SIG-M5 (cell line): ENCODE measurements at places on chromosomes 1 and 21.

DNA sequence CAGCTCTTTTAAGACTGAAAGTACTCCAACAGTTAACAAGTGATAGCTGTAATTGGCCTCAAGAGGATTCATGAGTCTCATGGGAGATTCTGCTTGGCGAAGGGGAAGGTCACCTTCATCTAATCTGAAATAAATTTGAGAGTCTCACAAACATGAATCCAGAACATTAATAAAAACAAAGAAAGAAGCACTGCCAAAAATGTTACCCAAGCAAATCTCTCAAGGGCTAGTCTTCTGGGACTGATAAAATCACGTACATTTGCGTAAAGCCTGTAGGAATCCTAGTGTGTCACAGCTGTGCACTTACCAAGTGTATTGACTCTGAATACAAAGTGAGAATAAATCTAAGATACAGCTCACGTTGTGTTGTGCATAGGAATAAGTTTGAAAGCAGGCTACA lies 21.2 kb upstream of the NUF2 start:
- no peak for DNase-seq

GRCh38 chr1:58576325-58576726 lies 726 bp downstream of the TACSTD2 start:
- no peak for DNase-seq

- DNase-seq: no peak
Measured at GRCh38 chr1:214862421-214862820, 220.1 kb upstream of the KCNK2 start.

DNA sequence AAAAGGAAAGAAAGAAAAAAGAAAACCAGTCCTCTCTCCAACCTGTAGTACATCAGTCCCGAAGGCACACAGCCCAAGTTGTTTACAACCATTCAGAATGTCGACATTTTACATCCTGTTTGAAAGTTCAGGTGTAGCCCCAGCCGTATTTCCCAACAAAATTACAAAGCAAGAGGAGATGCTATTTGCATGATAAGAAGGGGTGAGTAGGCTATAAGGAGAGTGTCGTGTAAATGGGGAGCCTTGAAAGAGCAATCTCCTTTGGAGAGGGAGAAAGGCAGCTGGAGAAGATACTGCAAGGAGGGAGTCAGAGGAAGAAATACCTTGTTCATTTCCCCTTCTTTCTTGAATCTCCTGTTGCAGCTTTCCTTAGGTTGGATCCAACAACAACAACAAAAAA lies 35.5 kb upstream of the DENND1B start:
- no peak for DNase-seq

DNA sequence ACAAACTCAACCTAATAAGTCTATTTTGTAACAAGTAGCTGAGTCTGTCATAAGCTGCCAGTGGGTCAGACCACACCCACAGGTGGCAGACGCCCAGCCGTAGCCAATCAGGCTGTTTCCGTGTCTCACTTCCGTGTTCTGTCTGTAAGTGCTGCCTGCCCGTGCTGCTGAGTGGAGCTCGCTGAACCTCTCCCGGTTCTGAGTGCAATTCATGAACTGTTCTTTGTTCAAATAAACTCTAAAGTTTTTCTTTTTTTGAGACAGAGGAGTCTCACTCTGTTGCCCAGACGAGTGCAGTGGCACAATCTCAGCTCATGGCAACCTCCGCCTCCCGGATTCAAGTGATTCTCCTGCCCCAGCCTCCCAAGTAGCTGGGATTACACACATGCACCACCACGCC lies 25.1 kb downstream of the POFUT2 start:
- DNase-seq: no peak

GRCh38 chr1:64745181-64745985 lies 508 bp downstream of the RAVER2 start:
- DNase-seq: no peak

GRCh38 chr1:226002667-226003501 lies 3.7 kb upstream of the SDE2 start:
- DNase-seq: no peak

DNA sequence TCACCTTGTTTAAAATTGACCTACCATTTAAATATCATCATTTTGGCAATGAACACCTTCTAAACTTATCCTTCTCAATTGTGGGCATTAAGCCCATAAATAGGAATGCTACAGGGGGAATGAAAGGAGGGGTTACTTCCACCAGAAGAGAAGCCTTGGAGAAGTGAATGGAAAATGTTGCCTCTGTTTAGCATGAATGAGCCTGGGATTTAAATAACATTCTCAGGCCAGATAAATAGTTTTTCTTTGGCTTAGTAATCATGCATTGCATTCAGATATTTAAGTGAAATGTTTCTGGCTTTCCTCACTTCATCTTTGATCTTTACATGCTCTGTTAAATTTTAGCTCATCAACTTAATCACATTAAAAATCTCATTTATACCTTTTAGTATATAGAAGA lies 284.3 kb upstream of the FMN2 start:
- DNase-seq: no peak

DNA sequence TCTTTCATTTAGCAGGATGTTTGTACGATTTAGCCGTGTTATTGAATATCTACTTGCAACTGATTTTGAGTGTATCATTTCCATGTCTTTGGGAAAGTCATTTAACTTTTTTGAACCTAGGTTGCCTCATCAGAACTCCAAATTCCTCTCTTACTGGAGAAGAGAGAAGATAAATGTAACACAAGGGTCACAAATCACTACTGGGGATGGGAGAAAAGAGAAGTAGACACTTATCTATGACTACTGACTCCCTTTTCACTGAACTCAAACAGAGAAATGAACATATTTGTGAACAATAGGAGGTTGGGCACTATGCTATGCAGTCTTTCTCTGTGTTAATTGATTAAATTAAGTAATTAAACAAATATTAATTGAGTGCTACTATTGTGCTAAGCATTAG lies 42.2 kb downstream of the TENT5C start:
- DNase-seq: no peak

- no peak for DNase-seq
Measured at GRCh38 chr1:36099681-36100341, 11.1 kb downstream of the ADPRS start.

- DNase-seq: no peak
Measured at GRCh38 chr1:100585786-100586185, 47.8 kb downstream of the GPR88 start.

GRCh38 chr1:52670604-52671003 lies 27.5 kb downstream of the COA7 start:
- DNase-seq: no peak

- no peak for DNase-seq
Measured at GRCh38 chr1:243525085-243525487, 269.2 kb downstream of the SDCCAG8 start.

DNA sequence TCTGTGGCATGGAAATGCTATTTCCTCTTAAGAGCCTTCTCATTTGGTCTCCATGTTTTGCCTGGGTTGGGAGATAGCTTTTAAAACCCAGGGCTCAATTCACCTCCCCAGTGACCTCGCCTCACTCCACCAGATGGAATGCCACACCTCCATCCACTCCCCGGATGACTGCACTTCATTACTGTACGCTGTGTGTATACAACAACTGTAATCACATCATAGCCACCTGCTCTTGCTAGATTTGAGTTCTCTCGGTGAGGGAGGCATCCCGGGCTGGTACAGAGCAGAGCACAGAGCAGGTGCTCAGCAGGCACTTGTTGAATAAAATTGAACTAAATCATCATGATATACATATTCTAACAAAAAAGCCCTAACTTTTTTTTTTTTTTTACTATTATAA lies 26.0 kb downstream of the SDE2 start:
- DNase-seq: no peak

GRCh38 chr1:151312411-151312810 lies 14.8 kb downstream of the PI4KB start:
- DNase-seq: no peak

DNA sequence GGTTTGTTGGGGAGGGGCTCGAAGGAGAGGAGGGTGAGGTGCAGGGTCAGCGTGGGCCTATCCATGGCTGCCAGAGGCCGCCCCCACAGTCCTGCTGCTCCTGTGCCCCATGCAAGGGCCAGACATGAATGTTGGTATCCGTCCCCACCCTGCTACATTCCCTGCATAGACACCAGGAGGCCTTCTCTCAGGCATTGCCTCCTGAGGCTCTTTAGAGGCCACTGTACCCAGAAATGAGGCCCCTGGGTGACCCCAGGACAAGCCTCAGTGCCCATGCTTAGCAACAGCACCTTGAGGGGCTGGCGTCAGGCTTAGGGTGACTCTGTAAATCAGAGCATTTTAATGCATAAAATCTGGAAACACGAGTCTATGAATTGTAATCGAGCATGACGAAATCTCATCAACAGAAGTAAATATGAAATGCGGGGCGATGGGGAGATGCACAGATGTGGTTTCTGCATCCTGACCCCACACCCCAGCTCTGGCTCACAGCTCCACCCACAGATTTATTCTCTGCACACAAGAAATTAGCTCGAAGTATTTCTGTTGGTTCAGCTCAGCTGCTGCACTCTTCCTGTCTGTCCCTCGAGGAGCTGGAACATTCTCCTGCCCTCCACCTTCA lies 124.0 kb upstream of the CSF3R start:
- no peak for DNase-seq

- no peak for DNase-seq
Measured at GRCh38 chr1:54284781-54285529, 85.0 kb downstream of the MRPL37 start.

DNA sequence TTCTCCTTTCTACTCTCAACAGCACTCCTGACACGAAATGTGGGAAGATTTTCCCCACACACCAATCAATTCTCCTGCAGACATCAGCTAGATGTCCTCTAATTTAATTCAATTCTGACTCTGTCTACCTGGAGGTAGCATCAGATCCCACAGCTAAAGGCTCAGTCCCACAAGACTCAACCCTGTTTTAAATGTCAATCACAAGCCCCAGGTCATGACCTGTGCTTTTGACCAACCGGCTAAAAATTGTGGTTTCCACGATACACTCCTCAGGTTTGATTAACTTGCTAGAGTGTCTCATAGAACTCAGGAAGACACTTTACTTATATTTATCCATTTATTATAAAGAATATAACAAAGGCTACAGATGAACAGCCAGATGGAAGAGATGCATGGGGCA lies 27.4 kb downstream of the IL23R start:
- no peak for DNase-seq

DNA sequence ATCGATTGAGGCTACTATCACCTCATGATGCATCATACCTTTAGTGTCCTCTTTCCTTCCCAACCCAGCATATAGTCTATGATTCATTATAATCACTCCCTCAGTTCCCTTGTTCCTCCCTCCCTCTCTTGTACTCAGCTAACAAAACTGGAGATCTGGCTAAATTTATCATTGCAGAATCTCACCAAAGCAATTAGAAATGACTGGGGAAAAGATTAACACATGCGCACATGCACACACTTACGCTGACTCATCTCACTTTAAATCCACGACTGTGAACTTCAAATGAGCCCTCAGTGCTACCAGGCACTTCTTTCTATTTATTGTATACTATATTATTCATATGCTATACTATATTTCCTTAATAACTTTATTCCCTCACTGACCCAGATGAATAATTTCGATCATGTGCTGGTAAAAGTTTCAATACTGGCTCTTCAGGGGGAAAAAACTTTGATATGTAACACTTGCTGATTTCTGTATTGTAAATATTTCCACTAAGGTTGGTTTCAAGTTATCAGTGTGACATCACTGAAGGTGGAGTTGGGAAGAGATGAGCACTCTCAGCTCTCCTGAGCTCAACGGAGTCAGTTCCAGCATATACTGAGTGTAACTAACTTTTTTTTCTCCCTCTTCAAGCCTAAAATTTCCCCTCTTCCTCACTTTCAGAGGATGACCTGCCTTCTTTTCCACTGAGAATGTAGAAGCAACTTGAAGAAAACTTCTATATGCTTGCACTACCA lies 613.7 kb upstream of the B3GALT2 start:
- no peak for DNase-seq

DNA sequence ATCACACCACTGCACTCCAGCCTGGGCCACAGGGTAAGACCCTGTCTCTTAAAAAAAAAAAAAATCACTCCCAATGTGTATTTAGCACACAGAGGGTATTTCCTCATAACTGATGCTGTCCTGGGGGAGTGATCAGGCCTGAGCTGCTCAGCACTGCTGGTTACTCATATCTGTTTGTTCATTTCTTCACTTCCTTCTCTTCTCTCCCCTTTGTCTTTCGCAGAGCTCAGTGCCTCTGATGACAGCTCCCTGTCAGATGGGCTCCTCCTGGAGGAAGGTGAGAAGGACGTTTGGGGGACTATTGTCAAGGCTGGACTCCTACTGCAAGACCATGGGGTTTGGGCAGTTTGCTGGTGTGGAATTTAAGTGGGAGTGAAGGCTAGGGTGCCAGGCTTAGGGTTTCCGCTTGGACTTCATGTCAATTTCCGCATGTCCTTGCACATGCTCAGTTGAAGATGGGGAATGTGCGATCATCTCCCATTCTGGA lies 13.0 kb downstream of the INAVA start:
- DNase-seq: peak; percentile 86

DNA sequence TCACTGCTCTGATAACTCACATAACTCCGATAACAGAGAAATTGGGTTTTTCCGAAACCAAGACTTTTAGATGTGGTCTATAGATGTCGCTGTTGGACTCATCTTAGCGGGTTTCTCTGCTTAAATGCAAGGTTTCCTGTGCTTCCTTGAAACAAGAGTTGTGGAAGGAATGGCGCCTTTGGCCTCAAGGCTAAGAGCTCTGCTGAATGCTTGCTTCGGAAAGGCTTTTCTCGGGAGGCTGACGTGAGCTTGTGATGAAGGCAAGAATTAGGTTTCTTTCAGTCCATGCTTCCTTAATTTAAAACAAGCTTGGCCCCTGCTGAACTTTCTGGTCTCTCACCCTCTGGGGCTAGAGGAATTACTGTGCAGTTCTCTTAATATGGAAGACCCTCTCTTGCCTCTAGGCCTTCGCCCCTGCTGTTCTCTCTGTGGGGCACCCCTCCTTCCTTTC lies 113.5 kb downstream of the MAP3K21 start:
- no peak for DNase-seq
